CD4-positive, alpha-beta T cell treated with Interleukin-17A for 4 hours (primary cell): ENCODE measurements at places on chromosomes 7 and 10.

DNA sequence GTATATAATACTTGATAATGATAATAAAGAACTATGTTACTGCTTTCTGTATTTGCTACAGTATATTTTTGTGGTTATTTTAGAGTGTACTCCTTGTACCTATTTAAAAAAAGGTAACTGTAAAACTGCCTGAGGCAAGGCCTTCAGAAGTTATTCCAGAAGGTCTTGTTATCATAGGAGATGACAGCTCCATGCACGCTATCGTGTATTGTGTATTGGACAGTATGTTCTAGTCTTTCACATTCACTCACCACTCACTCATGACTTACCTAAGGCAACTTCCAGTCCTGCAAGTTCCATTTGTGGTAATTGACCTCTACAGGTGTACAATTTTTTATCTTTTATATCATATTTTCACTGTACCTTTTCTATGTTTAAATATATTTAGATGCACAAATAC, 100.7 kb downstream of the ARL4A start:
- DNase-seq = no peak

DNA sequence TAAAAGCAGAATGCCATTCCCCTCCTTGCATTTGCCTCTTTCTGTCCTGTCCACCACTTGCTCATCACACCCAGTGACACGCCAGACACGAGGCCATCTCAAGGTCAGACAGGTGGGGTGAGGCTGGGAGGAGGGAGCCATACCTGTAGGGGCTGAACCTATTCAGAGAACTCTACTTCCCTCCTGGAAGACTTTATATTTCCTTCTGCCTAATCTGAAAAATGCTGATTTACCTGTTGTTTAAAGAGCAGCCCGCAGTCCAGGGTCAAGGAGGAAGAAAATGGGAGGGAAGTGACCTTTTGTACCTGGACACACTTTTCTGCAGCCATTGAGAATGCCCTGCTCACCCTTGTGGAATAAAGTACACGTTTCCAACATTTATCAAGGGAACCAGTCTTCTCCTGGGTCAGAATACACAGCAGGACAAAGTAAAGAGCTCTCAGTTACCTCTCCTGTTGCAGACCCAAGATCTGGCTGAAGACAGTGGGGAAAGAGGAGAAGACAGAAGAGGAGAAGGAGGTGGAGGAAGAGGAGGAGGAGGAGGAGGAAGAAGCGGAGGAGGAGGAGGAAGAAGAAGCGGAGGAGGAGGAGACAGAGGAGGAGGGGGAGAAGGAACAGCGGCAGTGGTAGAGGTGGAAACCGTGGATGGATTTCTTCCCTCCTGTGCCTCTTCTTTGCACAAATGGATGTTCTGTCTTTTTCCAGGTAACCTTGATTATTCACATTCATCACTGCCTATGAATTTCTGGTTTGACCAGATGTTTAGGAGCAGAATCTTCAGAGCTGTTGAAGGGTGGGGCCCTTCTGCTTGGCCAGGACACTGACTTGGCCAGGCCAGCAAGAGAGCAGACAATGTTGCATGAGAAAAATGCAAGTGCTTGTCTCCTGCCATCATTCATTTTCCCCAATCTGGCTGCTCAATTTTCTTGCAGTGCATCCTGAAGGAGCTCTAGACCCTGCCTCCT, 1.2 kb upstream of the BLNK start:
- no peak for DNase-seq

DNA sequence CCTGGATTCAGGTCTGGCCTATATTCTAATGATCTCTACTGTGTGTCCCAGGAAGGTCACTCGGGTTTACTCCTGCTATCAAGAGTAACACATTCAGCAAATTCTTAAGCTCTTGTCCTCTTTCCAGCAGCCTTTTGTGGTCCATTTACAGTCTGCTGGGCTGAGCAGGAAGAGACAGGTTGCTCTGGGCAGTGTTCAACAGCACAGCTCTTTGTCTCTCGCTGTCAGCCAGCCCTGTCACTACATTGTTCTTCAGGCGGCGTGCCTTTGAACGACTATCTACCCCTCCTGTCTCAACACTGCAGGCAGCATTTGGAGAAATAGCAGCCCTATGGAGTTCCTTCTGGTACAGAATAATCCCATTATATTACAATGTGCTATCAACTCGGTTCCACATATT, 192.2 kb upstream of the TBX20 start:
- DNase-seq = no peak

GRCh38 chr10:115628616-115629015, 535.5 kb downstream of the ATRNL1 start:
- no peak for DNase-seq

- DNase-seq = peak; percentile 91
Observed at GRCh38 chr7:128883622-128884448, 21.2 kb downstream of the ATP6V1F start.
